Ovary (tissue), 10 donors: ENCODE measurements at places on chromosomes 3 and 15. TPM values are rescaled to one million over a fixed set of nuclear protein-coding genes. Genes with fewer than 3 reads are reported as not detected.
A peak's percentile ranks its signal among the peaks of the same experiment; 100 is the strongest.

SHC4 gene
- 0.35 TPM for total RNA-seq

MYO5C gene
- 7.1 TPM for total RNA-seq

SERPINI2 gene
- not detected for total RNA-seq

CD200R1 gene
- 0.11 TPM for total RNA-seq

MESP2 gene
- not detected for total RNA-seq

DNA sequence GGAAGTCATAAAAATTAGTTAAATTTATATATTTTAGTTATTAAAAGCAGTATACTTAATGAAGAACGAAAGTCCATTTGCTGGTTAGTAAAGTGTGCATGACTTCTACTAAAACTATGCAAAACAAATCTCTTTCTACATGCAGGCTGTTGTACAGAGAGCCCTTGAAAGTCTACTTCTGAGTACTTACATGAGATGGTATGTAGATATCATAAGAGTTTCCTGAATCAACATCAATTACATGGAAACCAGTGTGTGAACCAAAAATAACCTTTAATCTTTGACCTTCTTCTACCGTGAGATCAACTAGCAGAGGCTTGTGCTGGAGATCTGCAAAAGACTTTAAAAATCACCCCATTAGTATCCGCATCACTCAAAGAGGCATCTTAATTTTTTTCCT is 42.1 kb upstream of the SLC2A2 start:
- no peak overlapping the region for H3K4me3 ChIP-seq
- no peaks in the 10 kb centered on the region for H3K4me1 ChIP-seq
- H3K27ac ChIP-seq = no peak overlapping the region
- no peaks in the 10 kb centered on the region for H3K36me3 ChIP-seq

- H3K27ac ChIP-seq = no peak within 1 kb of the TSS
- H3K27me3 ChIP-seq = no peaks in the 10 kb centered on the region
- no peak within 1 kb of the TSS for H3K4me3 ChIP-seq
- no peaks in the 10 kb centered on the region for H3K36me3 ChIP-seq
- DNase-seq = peak; percentile 7
- no peaks in the 10 kb centered on the region for H3K4me1 ChIP-seq
Measured at GRCh38 chr3:42702066-42702951, at the start of gene HHATL. HHATL (minus strand) TSS chr3:42702798; CDS start chr3:42700826, 1,972 bp downstream.

DNA sequence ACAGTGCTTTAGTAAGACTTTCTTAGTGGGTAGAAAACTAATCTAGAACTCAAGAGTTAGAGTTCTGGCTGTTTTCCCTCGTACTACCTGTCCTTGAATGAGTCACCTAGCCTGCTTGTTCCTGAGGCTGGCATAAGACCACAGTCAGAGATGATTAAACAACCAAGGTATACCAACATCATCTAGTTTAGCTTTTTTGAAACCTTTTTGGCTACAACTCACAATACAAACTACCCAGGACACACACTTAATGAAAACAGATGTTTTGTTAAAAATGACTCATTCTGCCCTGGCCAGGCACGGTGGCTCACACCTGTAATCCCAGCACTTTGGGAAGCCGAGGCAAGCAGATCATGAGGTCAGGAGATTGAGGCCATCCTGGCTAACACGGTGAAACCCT is 4.6 kb downstream of the MCCC1 start:
- H3K36me3 ChIP-seq = no peaks in the 10 kb centered on the region
- peaks cover 6% of the 10 kb centered on the region for H3K4me1 ChIP-seq
- no peak for DNase-seq

DNA sequence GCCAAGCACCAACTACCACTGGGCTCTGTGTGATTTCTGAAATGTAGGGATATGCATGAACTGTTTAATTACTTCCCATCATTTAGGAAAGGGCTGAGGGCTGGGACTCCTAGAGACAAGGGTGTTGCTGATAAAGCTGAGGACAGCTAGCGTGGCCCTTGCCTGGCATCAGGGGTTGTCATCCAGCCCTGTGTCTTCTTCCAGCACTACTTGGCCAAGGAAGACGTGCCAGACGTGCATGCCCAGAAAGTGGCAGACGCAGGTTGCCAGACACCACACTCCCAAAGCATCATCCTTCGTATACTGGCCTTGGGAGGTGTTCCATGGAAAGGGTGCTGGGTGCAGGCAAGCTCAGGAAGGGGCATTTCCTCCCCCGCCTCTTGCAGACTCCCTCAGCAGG is 64.8 kb downstream of the LRIG1 start:
- DNase-seq = no peak
- peaks cover 36% of the 10 kb centered on the region for H3K4me1 ChIP-seq
- no peaks in the 10 kb centered on the region for H3K36me3 ChIP-seq
- H3K27me3 ChIP-seq = no peaks in the 10 kb centered on the region

- H3K4me3 ChIP-seq = no peak overlapping the region
- H3K4me1 ChIP-seq = no peaks in the 10 kb centered on the region
- no peaks in the 10 kb centered on the region for H3K27me3 ChIP-seq
- no peak for DNase-seq
- H3K27ac ChIP-seq = no peak overlapping the region
- H3K36me3 ChIP-seq = no peaks in the 10 kb centered on the region
Measured at GRCh38 chr15:42037656-42038055, 16.8 kb upstream of the PLA2G4E start.

DNA sequence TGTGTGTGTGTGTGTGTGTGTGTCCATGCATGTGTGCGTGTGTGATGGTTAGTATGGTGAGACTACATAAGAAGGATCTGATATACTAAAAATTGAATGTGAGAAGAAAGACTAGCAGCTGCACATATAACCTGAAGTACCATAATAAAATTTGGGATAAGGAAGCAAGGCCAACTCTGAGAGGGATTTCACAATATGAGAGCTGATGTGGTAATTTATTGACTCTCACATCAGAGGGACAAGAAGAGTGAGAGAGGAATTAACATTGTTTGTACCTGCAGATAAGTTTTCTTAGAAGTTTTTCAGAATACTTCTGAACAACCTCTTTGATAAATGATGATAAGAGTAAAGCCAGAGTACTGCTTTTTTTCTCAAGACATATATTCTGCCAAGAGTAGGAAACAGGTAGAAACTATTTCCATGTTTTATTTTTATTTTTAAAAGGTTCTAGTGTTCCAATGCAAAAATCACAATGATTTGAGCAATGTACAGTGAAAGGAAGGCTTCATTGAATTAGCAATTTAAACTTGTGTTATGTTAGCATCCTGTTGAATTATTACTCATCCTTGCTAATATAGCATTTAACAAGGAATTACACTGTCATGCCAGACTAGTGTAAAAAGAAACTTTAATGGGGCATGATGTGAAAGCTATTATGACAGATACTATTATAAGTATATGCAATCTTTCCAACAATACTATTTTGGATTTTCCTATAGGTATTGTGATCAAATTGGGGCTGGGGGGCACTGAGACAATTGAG is 415.5 kb upstream of the ARPP21 start:
- H3K4me3 ChIP-seq = no peak overlapping the region
- no peaks in the 10 kb centered on the region for H3K4me1 ChIP-seq
- no peaks in the 10 kb centered on the region for H3K36me3 ChIP-seq
- H3K27me3 ChIP-seq = no peaks in the 10 kb centered on the region
- DNase-seq = no peak

DNA sequence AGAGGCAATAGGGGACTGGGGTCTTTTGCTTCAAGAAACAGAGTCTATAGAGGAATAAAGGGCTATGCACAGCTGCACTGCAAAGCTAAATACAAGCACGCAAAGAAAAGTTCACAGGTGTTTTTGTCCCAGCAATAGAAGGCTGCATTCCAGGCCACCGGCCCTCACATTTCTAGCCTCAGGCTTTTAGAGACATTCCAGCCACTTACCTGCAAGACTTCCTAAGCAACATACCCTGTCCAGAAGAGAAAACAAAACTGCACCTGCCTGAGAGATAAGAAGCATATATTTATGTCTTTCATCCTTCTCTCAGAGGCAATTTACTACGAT is 220.5 kb downstream of the OPA1 start:
- H3K4me1 ChIP-seq = peaks cover 3% of the 10 kb centered on the region
- no peak overlapping the region for H3K4me3 ChIP-seq
- H3K27ac ChIP-seq = no peak overlapping the region
- H3K36me3 ChIP-seq = no peaks in the 10 kb centered on the region
- DNase-seq = no peak
- H3K27me3 ChIP-seq = no peaks in the 10 kb centered on the region

DNA sequence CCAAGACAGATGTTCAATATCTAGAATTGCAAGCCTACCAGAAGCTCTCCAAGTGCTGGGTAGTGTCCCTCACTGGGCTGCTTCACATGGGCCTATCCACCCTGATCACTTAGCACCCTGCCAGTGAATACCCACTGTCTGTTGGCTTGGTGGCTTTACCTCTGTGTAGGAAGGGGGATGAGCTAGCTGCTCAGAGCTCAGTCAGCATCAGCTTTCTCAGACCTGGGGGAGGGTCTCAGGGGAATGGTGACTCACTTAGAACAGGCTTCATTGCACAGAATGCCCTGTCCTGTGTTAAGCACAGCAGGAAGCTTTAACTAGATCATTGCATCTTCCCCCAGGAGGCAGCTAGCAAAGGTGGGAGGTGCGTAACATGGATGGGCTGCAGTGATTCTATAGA is 209.8 kb downstream of the PDCD6IP start:
- H3K36me3 ChIP-seq = no peaks in the 10 kb centered on the region
- no peak overlapping the region for H3K4me3 ChIP-seq
- H3K27me3 ChIP-seq = no peaks in the 10 kb centered on the region
- H3K27ac ChIP-seq = no peak overlapping the region
- H3K4me1 ChIP-seq = no peaks in the 10 kb centered on the region

DNA sequence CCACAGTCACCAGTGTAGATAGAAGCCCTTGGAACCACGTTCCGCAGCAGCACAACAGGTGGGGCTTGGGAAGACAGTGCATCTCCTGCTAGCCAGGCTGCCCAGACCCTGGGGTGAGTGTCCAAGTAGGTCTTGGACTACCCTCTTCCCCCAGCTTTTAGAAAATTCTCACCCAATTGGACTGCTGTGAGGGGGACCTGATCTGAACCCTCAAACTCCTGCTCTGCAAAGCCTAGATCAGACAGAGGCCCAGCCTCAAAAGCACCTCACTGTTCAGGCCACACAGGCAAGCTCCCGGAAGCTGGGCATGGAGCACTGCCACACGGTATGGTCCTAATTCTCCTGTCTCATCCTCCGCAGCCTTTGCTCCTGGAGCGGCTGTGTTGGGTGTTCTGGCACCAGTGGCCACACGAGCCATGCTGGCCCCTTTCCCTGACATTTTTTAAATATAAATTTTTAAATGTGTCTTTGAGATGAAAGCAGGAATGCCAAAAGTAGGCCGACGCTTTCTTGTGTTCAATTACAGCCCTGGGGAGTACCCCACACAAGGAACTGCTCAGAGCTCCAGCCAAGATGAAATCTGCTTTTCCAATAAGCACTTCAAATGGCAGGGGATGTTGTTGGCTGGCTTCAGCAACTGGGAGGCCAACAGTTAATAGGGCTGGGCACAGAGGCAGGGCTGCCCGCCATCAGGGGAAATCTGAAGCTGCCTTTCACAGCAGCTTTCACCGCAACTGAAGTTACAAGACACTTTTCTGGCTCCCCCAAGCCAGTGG is 40.9 kb downstream of the CPN2 start:
- DNase-seq = peak; percentile 30
- H3K4me1 ChIP-seq = peaks cover 9% of the 10 kb centered on the region
- no peak overlapping the region for H3K27ac ChIP-seq
- no peak overlapping the region for H3K4me3 ChIP-seq
- H3K27me3 ChIP-seq = no peaks in the 10 kb centered on the region

DNA sequence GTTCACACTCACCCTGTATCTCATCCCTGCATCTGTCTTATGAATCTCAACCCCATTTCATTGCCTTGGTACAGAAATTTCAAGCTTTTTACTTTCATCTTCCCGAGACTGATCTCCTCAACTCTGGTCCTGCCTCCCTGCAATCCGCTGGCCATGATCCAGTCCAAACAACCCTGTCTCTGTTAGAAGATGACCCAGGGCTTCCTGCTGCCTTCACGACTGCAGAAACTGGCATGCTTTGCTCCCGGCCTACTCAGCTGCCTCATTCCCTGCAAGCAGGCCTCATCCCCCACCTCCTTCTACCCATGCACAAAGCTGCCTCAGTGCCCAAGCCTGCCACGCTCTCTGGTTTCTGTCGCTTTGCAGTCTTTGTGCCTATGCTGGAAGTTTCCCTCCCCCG is 12.4 kb downstream of the HES1 start:
- H3K27ac ChIP-seq = no peak overlapping the region
- no peaks in the 10 kb centered on the region for H3K27me3 ChIP-seq
- no peak for DNase-seq

- DNase-seq = peak; percentile 55
- peak overlapping the region; percentile 94 for H3K27ac ChIP-seq
- no peaks in the 10 kb centered on the region for H3K4me1 ChIP-seq
- no peaks in the 10 kb centered on the region for H3K36me3 ChIP-seq
Measured at GRCh38 chr15:60591496-60592370, 112.8 kb upstream of the ICE2 start.

DNA sequence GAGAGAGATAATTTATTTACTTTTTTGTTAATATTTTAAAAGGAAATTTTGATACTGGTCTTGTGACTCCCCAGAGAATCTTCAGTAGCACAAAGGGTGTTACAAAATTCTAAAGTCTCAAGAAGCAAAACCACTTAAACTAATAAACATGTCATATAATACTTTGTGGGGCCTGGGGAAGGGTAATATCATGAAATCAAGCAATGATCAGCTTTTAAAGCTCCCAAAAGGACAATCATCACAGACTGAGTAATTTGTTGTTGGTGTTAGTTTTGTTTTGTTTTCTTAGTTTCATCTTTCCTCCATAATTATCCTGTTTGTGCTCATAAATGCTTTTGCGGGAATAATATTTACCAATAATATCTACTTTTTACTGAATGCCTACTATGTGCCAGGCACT is 55.0 kb downstream of the TMEM212 start:
- no peaks in the 10 kb centered on the region for H3K4me1 ChIP-seq
- DNase-seq = no peak
- H3K27me3 ChIP-seq = no peaks in the 10 kb centered on the region
- no peak overlapping the region for H3K27ac ChIP-seq
- H3K36me3 ChIP-seq = no peaks in the 10 kb centered on the region

DNA sequence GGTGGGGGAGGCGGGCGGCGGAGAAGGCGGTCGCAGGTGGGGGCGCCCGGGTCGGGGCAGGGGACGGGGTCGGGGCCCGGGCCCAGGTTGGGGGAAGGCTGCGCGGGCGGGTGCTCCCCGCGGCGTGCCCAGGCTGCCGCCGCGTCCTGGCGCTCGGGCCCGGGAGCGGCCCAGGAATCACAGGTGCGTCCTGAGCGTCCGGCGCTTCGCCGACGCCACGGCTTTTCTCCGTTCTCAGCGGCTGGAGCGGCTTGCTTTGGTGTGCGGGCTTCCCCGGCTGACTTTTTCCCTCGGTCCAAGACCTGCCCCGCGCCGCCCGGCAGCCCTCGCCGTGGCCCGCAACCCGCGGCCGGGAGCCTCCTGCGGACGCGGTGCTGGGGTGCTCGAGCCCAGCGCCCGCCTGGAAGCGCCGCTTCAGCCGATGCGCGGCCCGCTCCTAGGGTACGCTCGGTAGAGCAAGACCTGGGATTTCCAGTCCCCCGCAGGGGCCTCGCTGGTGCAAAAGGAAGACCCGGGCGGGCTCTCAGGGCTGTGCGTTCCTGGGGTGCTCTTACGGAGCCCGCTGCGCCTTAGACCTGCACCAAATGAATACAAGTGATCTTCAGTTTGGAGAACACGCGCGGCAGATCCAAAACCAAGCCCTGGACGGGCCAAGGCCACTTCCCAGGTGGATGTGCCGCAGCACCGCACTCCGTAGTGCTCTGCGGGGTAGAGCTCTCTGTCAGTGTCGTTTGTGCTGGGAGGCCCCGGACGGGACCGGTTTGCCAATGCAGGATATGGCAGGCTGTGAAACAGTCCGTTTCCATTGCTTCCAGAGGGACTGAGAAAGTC is 639 bp downstream of the NIPA1 start:
- H3K4me3 ChIP-seq = peak overlapping the region; percentile 83
- no peaks in the 10 kb centered on the region for H3K27me3 ChIP-seq
- DNase-seq = no peak
- H3K36me3 ChIP-seq = no peaks in the 10 kb centered on the region
- H3K4me1 ChIP-seq = no peaks in the 10 kb centered on the region
